ENCODE measurements at places on chromosomes 2 and 18.

GRCh38 chr2:620471-621302 is 56.5 kb downstream of the TMEM18 start:
- no peak for DNase-seq

DNA sequence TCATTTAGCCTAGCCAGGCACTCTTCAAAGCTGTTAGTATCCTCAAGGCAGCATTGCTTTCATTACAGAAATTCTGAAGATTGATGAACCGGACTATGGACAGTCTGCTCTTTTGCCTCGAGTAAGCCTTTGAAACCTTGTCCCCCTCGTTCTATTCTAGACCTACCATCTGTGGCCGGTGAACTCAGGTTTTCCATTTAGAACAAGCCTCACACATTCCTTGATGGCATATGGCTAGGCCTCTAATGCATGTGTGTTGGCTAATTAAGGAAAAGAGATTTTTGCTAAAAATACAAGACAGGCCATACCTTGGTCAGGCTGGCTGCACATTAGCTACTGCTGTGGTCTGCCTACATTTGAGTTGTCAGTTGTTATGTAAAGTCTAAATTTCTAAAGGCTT is 111.8 kb downstream of the CERS6 start:
- DNase-seq: no peak

DNA sequence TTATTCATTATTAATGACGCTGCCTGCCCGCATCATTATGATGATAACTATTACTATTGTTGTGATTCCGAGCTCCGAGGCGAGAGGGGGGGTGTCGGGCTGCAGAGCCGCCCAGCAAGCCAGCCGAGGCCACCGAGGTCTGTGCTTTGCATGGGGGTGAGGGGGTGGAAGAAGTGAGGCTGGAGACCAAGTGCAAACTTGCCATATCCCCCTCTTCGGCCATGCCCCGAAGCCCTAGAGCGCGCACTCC is 3.6 kb downstream of the BCL11A start:
- DNase-seq: no peak

- DNase-seq: no peak
These were observed 279.0 kb downstream of the SRBD1 start for GRCh38 chr2:45332094-45332493.

GRCh38 chr18:56248610-56249235 is 389.7 kb downstream of the TXNL1 start:
- DNase-seq: no peak

- no peak for DNase-seq
These were observed 2.6 kb downstream of the NRP2 start for GRCh38 chr2:205684871-205685313.

DNA sequence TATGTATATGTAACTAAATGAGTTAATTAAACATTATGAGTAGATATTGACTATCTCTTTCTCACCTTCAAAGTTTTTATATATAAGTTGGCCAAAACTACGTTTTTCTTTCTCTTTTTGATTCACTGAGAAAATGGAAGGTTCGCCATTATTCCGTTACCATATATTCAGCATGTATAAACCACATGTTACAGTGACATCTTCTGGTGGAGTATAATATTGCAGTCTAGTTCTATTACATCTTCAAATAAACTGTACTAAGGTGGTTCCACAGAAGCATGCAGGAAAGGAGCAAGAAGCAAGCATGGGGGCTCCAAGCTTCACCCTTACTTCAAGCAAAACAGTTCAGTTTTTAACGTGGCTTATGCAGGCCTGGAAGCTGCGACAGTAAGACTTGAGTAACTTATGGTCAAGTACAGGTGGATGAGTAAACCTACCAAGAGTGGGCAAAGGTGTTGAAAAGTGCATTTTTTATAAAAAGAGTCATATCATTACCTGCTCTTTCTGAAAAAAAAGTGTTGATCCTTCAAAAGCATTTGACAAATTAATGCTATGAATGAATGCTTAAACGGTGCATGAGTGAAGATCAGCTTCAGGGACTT is 129.8 kb upstream of the RAB6C start:
- DNase-seq: no peak

DNA sequence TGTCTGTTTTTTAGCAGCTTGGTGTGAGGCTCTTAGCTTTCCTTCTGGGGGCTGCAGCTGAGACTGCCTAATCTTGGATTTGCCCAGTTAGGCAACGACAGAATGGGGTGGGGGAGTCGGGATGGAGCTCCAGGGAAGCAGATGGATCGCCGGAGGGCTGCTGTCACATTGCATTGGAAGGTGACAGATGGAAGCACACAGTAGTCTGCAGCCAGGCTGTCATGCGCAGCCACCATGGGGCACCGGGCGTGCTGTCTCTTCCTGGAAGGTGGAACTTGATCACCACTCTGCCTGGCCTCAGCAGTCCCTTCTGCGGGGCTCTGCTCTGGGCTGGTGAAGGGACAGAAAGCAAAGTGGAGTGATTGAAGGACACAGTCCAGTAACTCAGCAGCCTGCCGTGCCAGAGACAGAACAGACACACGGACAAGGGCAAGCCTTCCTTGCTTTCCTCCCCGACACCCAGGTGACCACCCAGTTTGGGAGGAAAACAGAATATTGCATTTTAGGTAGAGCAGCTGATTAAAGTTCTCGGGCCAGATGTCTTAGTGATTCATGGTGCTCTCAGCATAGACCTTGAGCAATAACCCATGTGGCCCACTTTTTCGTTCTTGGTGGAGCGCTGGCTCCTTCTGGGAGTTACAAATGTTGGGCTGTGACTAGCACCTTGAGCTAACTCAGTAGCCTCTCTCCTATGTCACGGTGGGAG is 40.9 kb downstream of the RNF144A start:
- DNase-seq: no peak

DNA sequence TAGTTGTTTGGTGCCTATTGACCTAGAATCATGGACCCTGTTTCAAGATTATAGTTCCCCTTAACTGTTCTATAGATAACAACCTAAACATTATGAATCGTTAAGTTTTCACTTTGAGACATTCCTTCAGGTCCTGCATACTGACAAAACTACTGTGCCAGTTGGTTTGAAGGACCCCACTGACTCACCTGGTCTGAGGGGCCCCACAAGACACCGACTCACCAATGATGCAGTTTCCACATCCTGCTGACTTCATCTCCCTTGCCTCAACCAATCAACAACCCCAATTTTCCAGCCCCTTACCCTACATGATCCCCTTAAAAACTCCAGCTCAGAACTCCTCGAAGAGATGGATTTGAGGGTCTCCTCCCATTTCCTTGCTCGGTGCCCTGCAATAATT is 89.6 kb upstream of the CCDC141 start:
- DNase-seq: no peak

- DNase-seq: no peak
These were observed 32.9 kb upstream of the GLI2 start for GRCh38 chr2:120702801-120703200.

DNA sequence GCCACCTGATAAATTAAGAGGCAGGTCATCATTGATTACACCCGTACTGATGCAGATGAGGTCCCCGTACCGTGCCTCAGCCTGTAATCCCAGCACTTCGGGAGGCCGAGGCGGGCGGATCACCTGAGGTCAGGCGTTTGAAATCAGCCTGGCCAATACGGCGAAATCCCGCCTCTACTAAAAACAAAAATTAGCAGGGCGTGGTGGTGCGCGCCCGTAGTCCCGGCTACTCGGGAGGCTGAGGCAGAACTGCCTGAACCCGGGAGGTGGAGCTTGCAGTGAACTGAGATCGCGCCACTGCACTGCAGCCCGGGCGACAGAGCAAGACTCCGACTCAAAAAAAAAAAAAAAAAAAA is 683 bp upstream of the ENOSF1 start:
- no peak for DNase-seq

- no peak for DNase-seq
These were observed 3.8 kb upstream of the RPE start for GRCh38 chr2:209998596-209998995.

DNA sequence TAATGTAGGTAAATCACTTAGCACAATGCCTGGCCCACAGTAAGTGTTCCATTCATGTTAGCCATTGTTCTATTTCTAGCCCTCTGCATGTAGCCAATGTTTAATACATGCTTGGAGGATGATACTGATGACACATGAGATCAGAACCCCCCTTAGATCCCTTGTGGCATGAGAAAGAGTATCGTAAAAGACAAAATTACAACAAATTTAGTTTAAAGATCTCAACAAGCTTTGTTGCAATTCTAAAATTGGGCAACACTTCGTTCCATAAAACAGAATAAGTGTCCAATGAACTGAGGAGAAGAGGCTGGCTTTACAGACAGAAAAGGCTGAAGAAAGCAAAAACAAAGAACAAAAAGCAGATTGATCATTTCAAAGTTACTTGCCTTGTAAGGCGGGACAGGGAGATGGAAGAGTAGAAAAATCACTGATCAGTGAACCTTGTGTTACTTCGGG is 148.7 kb upstream of the SLC1A4 start:
- no peak for DNase-seq

DNA sequence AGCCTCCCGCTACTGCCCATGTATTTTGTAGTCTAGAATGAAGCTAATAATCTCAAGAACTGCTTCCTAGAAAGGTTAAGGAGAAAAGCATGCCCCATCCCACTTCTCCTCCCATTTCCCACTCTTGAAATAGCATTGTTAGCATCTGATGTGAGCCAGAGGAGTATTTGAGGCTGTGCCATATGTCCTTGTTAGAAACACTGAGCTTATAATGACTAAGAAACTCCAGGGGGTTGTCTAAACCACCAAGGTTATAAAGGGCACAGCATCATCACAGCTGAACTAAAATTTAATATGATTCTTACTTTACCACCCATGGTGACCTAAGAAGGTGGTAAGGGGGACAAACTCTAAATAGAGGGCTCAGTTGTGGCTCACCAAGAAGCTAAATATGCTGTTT is 16.6 kb downstream of the TSPYL6 start:
- DNase-seq: no peak

GRCh38 chr2:111663471-111664274 is 220.3 kb downstream of the ANAPC1 start:
- DNase-seq: no peak

- no peak for DNase-seq
These were observed 144.1 kb downstream of the CELF4 start for GRCh38 chr18:37421341-37422077.

DNA sequence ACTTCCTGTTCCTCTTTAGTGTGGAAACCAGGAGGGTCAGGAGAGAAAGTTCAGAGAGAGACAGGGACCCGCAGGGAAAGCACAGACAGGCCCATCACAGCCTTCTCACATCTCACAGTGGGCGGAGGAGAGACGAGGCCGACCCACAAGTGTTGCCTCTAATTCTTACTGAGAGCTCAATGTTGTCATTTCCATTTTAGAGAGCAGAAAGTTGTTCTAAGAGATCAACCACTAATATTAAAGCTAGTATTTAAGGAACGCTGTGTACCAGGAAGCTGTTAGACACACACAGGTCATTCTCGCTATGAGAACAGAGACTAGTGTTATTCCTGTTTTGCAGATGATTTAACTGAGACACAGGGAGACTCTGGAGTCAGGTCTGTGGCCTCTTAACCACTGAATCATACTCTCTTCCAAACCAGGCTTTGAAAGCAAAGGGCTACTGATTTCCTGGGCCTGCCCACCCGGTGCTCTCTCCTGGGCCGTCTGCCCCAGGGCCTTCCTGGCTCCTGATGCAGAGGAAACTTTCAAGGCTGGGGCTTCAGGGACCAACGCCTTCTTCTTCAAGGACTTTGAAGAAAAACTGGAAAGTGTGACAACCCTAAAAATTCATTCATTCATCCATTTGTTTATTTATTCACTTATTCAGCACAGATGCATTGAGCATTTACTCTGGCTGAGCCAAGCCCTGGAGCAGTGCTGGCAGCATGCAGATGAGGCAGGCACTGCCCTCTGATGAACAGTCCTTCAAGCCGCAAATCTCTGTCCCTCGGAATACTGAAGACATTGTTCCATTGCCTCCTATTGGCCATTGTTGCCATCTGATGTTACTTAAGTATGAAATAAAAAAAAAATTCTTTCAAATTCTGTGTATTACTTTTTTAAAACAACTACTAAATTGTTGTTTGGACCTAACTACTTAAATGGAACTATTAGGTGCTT is 37.2 kb upstream of the BIN1 start:
- DNase-seq: no peak

DNA sequence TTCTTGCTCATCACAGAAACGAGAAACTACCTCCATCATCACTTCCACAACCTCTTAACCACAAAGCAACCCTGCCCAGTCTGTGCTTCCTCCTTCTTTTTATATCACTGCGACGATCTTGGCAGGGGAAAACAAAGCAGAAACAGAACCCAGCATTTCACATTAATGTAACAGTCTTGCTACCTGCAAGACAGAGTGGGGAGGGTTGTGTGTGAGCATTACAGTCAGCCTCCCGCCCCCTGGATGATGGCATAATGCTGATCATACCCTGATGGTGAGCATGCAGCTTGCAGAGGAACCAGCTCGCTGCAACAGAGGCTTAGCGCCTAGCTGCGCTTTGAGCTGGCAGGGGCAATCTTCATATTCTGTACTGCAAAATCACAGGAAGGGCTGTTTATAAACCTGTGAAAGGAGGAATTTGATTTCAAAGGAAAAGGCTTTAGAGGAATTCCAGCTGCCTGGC is 376.1 kb downstream of the IRS1 start:
- DNase-seq: peak; percentile 12

GRCh38 chr18:55878224-55878623 is 290.2 kb upstream of the TCF4 start:
- no peak for DNase-seq

GRCh38 chr2:168246072-168246482 is 1.3 kb downstream of the STK39 start:
- DNase-seq: no peak

DNA sequence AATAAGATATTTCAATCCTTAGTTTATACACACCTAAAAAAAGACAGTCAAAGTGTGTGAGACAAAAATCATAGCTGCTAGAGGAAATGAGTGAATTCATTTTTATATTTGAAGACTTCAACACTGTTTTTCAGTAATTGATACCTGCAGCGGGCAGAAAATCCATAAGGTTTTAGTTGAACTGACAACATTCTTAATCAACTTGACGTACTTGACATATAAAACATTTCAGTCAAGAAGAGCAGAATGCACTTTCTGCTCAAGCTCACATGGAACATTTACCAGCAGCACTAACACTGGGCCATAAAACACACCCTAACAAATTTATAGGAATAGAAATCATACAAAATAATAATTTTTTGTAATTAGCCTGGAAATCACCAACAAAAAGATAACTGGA is 959.6 kb upstream of the SOX11 start:
- DNase-seq: no peak

DNA sequence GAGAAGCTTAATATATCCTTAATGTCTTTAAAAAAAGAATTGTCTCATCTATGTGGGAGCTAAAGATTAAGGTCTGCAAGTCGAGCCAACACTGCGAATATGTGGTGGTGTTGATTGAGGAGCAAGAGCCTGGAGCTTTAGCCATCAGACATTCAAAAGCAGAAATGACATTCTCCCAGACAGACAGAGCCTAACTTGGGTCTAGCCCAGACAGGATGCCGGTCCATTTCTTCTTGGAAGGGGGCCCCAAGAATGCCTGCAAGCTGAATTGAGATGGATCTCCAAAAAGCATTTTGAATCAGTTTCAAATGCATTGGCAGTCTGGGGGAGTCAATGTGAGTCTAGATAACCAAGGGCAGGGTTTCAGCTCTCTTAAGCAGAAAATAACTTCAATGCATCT is 30.1 kb upstream of the EML4 start:
- DNase-seq: no peak

GRCh38 chr2:10514743-10515142 is 66.6 kb upstream of the ODC1 start:
- no peak for DNase-seq

GRCh38 chr2:148044322-148044721 is 23.4 kb downstream of the MBD5 start:
- DNase-seq: no peak

- no peak for DNase-seq
These were observed 9.9 kb downstream of the NEU4 start for GRCh38 chr2:241818943-241819270.
